H9 (cell line): ENCODE measurements at places on chromosomes 6 and 20. TPM values are rescaled to one million over a fixed set of nuclear protein-coding genes. Genes with fewer than 3 reads are reported as not detected.

DNA sequence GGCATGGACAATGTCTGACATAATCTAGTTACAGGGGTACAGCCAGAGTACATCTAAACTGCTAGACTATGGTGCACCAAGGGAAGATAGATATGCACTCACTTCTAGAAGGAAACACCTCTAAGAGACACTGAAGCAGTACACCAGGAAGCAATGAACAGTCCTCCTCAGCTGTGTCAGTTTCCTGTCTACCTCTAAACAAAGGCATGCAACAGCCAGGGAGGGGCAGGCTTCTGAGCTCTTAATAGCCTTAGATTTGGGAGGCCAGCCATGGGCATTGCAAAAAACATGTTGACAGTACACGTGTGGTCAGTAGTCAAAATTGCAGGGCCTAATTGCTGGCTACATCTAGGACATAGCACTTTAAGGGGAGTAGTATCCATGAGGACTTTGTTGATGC, 21.4 kb downstream of the CRYBG1 start:
- H3K4me1 ChIP-seq, result no peaks in the 10 kb centered on the region
- no peak overlapping the region for H3K27ac ChIP-seq
- no peaks in the 10 kb centered on the region for H3K36me3 ChIP-seq
- no peak for DNase-seq

- H3K36me3 ChIP-seq, result no peaks in the 10 kb centered on the region
- no peak for DNase-seq
- no peaks in the 10 kb centered on the region; the same call in 1 of the 2 replicates for H3K4me1 ChIP-seq
- no peaks in the 10 kb centered on the region for H3K27me3 ChIP-seq
Measured at GRCh38 chr6:72783666-72784065, 161.8 kb downstream of the KCNQ5 start.

DNA sequence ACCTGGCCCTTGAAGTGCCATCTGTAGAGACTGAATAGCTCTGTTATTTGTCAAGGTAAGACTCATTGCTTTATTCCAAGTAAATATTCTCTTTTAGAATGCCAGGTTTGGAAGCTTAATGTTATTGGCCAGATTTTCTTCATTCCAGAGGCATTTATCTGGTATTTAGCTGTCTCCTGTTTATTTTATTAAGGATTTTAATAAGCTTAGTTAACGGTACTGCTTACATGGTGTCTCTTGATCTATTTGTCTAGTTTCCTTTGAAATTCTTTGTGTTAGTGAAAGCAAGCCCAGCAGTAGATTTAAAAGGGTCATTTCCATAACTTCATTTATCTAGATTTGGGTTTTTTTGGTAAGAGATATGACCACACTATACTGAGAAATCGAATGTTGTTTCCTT, 7.7 kb downstream of the RALY start:
- no peak overlapping the region for H3K27ac ChIP-seq
- DNase-seq, result no peak
- peaks cover 4% of the 10 kb centered on the region; the same call in 1 of the 2 replicates for H3K36me3 ChIP-seq
- H3K27me3 ChIP-seq, result no peaks in the 10 kb centered on the region
- peaks cover 7% of the 10 kb centered on the region for H3K4me1 ChIP-seq
- H3K4me3 ChIP-seq, result no peak overlapping the region

DNA sequence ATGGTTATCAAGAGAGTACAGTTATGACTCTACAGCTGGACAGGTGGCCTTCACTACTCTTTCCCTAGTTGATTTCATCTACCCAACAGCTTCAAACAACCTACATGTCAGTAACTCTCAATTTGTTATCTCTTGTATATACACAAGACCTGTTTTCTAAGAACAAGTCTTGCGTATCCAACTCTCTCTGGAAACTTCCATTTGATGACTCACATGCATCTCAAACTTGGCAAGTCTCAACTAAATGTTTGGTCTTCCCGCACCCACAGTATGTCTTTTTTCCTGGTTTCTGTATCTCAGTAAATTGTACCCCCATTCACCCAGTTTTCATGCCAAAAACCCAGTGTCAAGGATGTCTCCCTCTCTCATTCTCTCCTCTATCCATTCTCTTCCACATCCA, 97.7 kb downstream of the BTBD9 start:
- H3K36me3 ChIP-seq, result no peaks in the 10 kb centered on the region
- no peak overlapping the region for H3K27ac ChIP-seq
- H3K4me1 ChIP-seq, result no peaks in the 10 kb centered on the region
- DNase-seq, result no peak
- H3K4me3 ChIP-seq, result no peak overlapping the region

Gene ADGB
- total RNA-seq, result not detected in 2 replicates
